ENCODE measurements at places on chromosomes 11 and 22.

- no peak for DNase-seq
Measured at GRCh38 chr11:85423794-85424193, 203.3 kb downstream of the DLG2 start.

- DNase-seq = no peak
Measured at GRCh38 chr11:102920118-102920684, 35.3 kb downstream of the MMP13 start.

DNA sequence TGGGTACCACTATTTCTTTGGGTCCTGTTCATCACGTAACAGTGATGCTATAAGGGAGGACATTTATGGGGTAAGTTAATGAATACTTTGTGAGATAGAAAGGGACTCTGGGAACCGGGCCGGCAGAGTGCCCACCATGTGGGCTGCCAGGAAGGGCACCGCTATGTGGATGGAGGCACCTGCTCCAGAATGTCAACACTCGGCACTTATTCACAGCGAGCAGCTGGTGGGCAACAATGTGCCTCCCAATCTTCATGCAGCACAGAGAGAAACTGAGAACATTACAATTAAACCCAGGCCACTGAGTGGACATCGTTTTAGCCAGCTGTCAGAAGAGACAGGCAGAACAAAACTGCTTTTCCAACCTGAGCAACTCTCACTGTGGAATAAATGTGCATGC, 15.8 kb upstream of the ELFN2 start:
- no peak for DNase-seq

DNA sequence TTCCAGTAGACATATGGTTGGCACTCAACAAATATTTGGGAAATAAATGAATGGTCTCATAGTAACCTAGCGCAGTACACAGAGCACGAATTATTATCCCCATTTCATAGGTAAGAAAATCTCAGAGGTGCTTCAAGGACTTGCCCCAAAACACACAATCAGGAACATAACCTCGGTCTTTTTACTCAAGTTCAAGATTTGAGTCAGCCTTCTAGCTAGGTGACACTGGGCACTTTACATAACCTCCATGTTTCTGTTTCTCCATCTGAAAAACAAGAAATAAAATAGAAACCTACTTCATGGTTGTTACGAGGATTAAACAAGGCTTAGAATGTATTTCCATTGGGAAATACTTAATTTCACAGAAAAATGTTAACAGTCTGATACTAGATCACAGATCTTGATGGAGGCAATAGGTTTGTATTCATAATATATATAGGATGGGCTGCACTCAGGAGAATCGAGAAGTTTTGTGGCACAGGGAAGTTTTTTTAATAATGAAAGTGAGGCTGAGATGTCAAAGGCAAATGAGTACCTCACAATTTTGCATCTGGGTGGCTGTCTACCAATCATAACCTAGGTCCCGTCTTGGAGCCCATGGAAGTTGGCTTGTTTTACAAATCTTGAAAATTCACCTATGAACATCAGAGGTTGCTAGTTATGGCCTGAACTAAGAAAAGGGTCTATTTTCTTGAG, 147.4 kb upstream of the ZC3H12C start:
- no peak for DNase-seq

DNA sequence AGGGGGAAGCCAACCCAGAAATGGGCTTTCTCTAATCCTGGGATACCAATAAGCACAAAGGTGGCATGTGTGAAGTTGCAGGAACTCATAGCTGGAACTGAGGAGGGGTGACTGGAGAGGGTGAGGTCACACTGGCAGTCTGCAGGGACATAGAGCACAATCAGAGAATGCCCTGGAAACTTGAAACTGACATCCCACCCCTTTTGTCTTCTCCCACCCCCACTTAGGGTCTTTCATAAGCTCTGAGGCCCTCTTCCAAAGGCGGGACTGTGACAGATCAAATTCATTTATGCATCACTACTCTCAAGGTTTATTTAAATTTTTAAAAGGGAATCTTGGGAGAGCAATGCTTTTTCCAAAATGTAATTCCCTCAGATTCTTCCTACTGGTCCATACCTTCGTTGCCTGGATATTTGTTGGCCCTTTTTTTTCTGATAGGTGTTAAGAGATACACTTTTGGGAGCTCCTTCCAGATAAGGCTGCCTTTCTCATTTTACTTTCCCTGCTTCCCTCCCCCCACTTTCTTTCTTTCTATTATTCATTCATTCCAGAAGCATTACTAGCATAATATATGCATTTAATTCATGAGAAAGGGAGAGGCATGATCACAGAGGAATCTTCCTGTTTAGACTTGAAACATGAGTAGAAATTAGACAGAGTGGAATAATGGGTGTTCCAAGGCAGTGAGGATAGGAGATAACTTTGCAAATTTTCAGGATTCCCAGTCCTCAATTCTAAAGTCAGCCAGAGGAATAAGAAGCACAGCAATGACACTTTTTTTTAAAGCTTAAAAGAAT, 14.8 kb downstream of the OR51E2 start:
- no peak for DNase-seq

- no peak for DNase-seq
Measured at GRCh38 chr11:64875369-64876228, 2.8 kb downstream of the EHD1 start.

GRCh38 chr11:36452961-36453360, 57.1 kb downstream of the TRAF6 start:
- no peak for DNase-seq

GRCh38 chr11:61711498-61711897, 31.3 kb downstream of the DAGLA start:
- DNase-seq = no peak

DNA sequence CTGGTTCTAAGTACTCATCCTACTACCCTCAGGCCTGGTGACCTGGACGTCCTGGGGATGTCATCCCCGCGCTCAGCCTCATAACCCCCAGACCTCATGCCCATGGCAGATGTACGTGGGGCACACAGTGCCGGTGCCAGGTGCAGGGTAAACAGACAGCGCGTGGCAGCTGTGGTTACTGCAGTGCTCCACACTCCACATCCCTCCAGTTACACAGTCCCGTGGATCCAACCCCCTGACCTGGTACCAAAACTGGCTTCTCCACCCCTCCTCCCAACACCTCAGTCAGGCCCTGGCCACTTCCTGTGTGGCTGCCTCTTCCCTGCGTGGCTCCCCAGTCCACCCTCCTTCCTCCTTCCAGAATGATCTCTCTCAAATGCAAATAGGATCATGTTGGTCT, 95.2 kb downstream of the DSCAML1 start:
- no peak for DNase-seq

DNA sequence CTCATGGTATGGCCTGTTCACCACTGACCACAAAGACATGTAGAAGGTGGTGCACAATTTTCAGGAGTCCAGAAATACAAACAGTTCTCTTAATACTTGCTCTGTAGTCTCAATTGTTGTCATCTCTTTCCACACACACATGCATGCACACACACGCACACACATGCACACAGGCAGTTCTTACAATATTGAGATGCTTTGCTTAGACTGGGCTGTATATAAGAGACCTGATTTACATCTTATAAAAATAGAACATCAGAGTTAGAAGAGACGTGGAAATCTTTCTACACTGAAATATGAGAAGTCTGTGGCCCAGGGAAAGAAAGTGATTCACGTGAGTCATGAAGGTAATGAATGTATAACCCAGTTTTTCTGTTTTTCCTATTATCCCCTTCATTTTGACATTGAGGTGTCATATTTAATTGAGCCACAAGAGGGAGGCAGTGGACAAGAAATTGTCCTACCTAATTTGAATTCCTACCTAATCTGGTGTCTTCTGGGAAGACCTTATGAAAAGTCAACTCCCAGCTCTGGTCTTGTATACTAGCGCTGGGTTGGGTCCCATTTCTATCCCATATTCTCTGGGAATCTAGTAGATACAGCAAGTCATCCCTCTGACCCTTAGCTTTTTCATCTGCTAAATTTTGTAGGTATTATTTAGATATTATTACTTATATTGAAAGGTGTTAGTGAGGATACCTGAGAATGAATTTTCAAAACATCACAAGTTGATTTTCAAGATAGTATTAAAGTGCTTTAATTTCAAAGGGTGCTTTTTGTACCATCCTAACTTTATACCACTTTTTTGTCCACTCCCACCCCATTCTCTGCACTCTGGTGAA, 14.9 kb upstream of the MS4A4A start:
- peak; percentile 46 for DNase-seq

- no peak for DNase-seq
Measured at GRCh38 chr22:37904572-37905533, 1.2 kb upstream of the MICALL1 start.

All from NCI-H1105 (cell line).